T47D (cell line): ENCODE measurements at places on chromosomes 13 and 19.

DNA sequence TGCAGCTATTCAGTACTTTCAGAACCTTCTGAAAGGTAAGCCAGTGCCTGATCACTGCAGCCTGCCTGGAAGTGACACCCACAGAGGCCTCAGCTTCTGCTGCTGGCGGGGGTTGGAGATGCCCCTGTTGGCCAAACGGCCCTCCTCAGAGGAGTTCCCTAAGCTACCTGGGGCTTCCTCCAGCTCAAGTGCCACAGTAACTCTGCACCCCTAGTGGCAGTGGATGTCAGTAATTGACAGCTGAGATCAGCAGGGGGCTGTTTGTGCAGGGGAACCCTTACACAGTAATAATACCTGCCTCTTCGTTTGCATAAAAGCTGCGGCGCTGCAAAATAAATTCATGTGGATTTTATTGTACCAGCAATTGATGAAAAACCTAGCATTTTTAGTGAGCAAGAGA lies 28.9 kb downstream of the TDRD12 start:
- no peak for DNase-seq

DNA sequence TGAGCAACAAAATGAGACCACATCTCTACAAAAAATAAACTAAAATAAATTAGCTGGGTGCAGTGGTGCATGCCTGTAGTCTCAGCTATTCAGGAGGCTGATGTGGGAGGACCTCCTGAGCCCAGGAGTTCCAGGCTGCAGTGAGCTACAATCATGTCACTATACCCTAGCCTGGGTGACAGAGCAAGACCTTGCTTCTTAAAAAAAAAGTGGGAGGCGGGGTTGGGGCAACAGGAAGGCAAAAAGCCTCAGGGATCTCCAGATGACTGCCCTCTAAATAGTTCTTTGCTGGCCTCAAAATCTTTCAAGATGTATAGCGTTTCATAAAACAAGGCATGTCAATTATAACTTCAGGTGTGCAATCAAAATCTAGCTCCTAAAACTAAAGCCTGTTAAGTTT lies 18.5 kb downstream of the CEACAM8 start:
- DNase-seq, result no peak

GRCh38 chr13:99351772-99352171 lies 44.6 kb upstream of the GPR183 start:
- no peak for DNase-seq

DNA sequence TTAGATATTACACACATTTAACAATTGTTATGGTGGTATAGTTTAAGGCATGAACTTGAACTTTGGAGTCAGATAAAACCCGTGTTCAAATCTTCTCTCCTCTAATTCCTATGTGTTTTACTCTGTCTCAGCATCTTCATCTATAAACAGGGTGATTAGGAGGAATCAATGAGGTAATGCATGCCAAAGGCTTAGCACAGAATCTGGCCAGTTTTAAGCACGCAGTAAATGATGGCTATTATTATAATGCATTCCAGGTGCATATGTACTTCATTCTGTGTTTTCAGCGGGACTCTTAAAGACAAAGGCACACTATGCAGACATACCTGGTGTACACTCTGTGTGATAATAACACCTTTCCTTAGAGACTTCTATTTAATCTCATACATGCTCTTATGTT lies 88.0 kb upstream of the FRY start:
- no peak for DNase-seq

DNA sequence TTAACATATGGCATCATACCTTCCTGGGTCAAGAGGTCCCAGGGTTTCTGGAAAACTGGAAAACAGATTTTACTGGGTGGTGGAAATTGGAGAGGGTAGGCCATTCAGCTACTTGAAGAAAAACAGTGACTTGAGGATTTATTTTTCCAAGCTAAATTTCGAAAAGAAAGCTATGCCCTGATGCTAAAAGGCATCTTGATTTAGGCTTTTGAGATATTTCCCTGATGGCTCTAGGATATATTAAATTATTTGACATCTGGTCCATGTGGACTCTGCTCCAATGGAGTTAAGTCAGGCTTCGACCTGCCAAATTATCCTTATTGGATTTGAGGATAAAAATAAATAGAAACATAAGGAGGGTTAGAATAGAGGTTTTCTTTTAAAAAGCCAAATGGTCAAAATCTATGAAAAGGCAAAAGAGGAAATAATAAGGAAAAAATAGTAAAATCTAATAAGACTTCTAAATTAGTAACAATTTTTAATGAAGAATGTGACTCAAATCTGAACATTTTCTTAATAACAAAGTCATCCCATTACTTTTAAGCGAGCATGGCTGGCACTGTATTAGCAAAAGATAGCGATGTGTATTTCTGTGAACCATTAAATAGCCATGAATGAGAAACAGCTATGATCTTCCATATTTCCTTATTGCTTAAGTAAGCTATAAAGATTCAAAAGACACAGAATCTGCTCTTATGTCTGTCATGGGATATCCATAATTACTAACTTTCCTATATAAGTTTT lies 190.0 kb upstream of the MIR17HG start:
- no peak for DNase-seq

GRCh38 chr13:77492982-77493381 lies 42.5 kb upstream of the SCEL start:
- DNase-seq, result peak; percentile 2

GRCh38 chr19:57053401-57053800 lies 66.4 kb upstream of the USP29 start:
- DNase-seq, result no peak

- DNase-seq, result no peak
These were observed 83.6 kb downstream of the KL start for GRCh38 chr13:33099860-33100259.

GRCh38 chr13:80011448-80012212 lies 329.3 kb downstream of the SPRY2 start:
- DNase-seq, result no peak

DNA sequence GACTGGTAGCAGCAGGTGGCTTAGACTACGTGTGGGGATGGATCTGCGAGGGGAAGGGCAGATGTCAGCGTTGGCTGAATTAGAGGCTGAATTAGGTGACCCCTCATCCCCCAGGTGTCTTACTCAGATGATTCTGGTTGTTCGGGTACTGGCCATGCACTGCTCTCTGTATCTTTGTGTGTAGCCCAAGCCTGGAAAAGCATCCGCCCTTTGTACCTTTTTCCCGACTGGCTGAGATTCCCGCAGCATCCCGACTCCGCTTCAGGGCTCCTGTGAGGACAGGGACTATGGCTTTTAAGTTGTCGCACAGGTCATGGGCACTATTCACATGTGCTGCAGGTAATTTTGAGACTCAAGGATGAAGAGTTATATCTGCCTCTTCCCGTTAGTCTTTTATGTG lies 7.2 kb downstream of the TFDP1 start:
- no peak for DNase-seq

GRCh38 chr19:9791552-9792205 lies 23.1 kb upstream of the ZNF846 start:
- DNase-seq, result peak; percentile 96

GRCh38 chr19:10052602-10053360 lies 33.3 kb upstream of the SHFL start:
- no peak for DNase-seq

- no peak for DNase-seq
These were observed 28.0 kb downstream of the UPF1 start for GRCh38 chr19:18859676-18860301.

DNA sequence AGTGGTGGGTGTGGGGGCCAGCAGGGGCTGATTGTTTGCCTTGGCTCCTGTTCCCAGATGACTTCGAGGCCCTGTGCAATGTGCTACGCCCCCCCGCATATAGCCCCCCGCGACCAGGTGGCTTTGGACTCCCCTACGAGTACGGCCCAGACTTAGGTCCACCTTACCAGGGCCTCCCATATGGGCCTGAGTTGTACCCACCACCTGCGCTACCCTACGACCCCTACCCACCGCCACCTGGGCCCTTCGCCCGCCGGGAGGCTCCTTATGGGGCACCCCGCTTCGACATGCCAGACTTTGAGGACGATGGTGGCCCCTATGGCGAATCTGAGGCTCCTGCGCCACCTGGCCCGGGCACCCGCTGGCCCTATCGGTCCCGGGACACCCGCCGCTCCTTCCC lies 25.7 kb downstream of the LTBP4 start:
- DNase-seq, result no peak

GRCh38 chr13:44012910-44013757 lies 133.4 kb downstream of the LACC1 start:
- no peak for DNase-seq

DNA sequence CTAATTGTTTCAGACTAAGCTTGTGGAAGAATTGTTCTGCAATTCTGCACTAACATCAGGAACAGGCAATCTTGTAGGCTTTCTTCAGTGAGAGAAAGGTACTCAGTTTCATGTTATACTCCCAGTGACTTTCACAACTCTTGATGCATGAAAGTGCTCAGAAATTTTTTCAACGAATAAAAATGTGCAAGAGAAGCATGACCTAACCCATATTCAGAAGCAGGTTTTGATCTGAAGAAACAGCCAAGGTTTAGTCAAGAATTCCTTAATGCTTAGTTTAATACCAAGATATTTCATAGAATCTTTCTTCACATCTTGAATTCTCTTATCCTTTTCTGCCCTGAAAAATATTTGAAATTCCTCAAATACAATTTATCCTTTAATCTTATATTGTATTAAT lies 197.2 kb upstream of the CSNK1A1L start:
- no peak for DNase-seq

DNA sequence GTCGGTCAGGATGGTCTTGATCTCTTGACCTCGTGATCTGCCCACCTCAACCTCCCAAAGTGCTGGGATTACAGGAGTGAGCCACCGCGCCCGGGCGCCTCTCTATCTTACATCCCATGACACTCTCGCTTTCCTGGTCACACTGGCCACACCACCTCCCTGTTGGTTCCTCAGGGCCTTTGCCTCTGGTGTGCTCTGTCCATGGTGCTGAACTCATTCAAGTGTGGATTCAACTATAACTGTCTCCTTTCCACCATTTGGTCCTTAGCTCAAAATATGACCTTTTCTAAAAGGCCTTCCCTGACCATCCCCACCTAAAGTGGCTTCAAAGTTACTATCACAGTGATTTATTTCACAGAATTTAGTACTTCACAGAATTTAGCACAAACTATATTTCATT lies 3.7 kb upstream of the SMIM17 start:
- DNase-seq, result peak; percentile 66

- DNase-seq, result no peak
These were observed 694.3 kb upstream of the SGCG start for GRCh38 chr13:22486490-22486889.

- DNase-seq, result peak; percentile 98
These were observed at the start of gene DDX39A for GRCh38 chr19:14419106-14419813. TSS of gene DDX39A (minus strand) at chr19:14419341. CDS start at chr19:14413220, 6,121 bp downstream.

DNA sequence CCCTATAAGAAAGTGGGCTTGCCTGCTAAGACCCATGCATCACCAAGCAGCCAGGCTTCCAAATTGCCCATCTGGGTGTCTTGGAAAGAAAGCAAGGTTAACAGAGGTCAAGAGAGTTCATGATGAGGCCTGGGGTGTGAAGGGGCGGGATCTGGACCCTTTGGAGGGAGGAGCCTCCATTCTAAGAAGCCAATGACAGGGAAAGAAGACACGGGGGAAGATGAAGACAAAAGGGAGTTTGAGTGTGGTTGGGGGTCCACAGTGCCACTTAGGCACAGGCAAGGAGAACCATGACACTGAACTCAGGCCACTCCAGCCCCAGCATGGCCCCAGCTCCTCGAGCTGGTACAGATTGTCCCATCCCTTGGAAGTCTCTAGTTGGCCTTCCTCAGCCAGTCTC lies 350.2 kb upstream of the TSHZ3 start:
- DNase-seq, result no peak

- DNase-seq, result no peak
These were observed 96.6 kb upstream of the LSM14A start for GRCh38 chr19:34075661-34076091.

DNA sequence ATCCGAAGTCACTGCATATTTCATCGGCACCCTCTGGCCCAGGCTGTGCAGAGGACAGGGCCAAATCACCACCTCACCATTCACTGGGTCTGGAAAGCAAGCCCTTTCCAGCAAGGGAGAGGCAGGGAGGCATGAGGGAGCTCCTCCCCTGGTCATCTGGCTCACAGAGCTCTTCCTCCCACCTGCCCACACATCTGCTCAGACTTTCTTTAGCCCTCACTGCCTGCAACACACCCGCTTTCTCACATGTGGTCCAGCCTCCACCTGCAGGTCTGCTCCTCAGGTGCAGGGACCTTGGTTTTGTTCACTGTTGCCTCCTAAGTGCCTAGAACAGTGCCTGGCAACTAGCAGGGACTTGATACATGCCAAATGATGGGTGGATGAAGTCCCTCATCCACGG lies 21.0 kb upstream of the SLC35E1 start:
- DNase-seq, result no peak

- no peak for DNase-seq
These were observed 219.2 kb upstream of the IRS2 start for GRCh38 chr13:110005563-110005962.

GRCh38 chr13:40438022-40438680 lies 228.3 kb downstream of the FOXO1 start:
- DNase-seq, result no peak

- DNase-seq, result no peak
These were observed 14.0 kb upstream of the ZNF681 start for GRCh38 chr19:23772675-23773063.

- DNase-seq, result no peak
These were observed 199.3 kb downstream of the RFC3 start for GRCh38 chr13:34017231-34017630.

GRCh38 chr19:3175781-3176714 lies 2.5 kb upstream of the S1PR4 start:
- no peak for DNase-seq

DNA sequence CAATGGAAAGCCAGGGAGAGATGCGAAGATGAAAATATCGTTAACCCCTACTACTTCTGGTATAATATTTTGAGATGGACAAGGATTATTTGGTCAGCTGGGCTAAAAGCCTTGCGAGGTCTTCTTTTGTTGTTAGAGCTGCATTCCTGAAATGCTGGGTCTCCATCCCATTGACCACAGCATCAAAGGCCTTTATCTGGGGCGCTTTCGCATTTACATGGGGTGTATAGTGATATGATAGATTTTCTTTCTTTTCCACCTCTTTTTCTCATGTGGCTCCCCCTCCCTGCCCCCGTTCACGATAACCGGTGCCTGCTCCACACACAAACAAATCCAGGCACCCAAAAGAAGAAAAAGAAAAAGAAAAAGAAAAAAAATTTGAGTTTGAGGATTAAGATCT lies 77.5 kb downstream of the ZNF536 start:
- no peak for DNase-seq

DNA sequence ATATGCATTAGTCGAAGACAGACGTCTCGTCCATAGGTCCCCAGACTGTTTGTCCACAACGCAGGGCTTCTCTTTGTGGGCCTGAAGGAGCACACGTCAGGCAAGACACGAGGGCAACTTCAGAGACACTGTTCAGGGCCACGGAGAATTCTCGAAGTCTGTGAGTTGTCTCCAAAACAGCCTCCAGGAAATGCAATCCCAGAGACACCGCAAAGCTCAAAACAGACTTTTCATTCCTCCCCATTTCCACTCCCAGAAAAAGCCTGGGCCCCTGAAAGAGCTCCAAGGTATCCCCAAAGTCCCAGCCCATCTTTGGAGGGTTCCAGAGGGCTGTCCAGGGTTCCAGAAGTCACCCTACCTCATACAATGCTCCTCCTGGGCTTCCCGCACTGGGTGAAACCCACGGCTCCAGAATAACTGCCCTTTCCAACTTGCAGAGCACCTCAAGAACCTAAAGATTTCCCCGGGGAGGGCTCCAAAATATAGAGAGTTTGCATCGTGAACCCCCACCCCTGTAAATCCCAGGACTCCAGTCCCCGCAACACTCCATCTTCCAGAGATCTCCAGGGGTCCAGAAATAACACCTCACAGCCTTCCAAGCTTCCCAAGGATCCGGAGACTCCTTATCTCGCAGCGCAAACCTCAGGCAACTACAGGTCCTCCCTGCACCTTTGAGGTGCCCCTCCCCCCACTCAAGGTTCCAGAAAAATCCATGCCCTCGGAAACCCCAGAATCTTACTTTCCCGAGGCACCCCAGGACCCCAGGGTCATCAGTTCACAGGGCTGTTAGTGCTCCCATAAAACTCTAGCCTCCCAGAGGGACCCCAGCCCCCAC lies 687 bp upstream of the FTL start:
- no peak for DNase-seq
